Right forelimb (tissue), 1 donor: ENCODE measurements at places on chromosomes 7 and 10.
A peak's percentile ranks its signal among the peaks of the same experiment; 100 is the strongest.

- DNase-seq = no peak
Observed at GRCh38 chr7:80772347-80772993, 134.0 kb downstream of the CD36 start.

- peak; percentile 78 for DNase-seq
Observed at GRCh38 chr10:101050208-101051069, 11.3 kb upstream of the KAZALD1 start.

- no peak for DNase-seq
Observed at GRCh38 chr7:137454246-137454724, 110.8 kb upstream of the PTN start.

DNA sequence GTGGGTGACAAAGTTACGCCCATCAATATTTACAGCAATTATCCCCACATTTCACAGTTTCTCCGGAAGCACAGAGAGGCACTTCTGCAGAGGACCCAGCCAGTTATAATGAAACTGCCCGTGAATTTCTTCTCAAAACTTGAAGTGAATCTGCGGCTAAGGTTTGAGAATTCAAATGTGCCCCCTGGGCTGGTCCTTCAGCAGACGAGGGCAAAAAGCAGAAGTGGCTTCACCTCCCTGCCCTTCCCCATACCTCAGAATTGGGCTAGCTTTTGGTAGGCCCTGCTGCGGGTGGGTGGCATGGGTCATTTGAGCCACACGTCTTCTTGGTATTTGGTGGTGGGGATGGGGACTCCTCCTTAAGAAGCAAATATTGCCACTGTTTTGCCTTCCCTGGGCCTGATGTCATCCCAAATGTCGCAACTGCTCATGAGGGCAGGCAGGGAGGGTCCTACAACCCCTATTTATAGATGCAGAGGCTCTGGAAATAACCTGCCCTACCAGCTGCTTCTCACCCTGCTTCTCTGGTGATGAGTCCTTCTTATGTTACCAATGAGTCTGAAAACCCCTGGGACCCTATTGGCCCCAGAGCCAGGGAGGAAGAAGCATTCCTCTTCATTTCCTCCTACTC lies 16.6 kb upstream of the WDFY4 start:
- no peak for DNase-seq

- DNase-seq = peak; percentile 65
Observed at GRCh38 chr10:1643161-1643907, 94.0 kb downstream of the ADARB2 start.

- DNase-seq = peak; percentile 67
Observed at GRCh38 chr7:127252778-127253280, at the start of gene GRM8. GRM8 (minus strand) TSS chr7:127252941.

DNA sequence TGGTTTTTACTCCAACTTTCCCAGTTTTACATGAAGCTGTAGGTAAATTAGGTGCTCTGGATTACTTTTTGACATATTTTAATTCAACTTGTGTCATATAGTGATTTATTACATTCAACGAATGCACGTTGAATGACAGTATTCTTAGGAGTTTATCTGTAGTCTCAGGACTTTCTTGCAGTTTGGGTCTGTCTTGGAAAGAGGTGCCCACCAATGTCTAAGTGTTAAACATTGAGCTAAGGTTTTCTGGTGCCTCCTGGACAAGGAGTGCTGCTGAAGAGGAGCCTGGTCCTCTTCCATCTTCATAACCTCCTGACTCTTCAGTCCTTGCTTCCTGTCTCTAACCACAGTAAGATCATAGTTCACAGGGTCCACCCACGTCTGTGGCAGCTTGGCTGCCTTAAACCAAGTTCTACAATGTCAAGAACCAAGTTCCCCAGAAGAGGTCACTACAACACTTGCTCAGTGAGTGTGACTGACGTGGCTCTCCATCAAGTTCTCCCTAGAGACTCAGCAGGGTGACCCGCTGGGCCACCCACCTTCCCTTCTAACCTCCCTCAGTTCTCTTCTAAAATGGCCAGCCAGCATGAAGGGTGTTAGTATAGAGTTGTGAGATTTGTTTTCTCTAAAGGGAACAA lies 6.1 kb downstream of the NPY start:
- no peak for DNase-seq

DNA sequence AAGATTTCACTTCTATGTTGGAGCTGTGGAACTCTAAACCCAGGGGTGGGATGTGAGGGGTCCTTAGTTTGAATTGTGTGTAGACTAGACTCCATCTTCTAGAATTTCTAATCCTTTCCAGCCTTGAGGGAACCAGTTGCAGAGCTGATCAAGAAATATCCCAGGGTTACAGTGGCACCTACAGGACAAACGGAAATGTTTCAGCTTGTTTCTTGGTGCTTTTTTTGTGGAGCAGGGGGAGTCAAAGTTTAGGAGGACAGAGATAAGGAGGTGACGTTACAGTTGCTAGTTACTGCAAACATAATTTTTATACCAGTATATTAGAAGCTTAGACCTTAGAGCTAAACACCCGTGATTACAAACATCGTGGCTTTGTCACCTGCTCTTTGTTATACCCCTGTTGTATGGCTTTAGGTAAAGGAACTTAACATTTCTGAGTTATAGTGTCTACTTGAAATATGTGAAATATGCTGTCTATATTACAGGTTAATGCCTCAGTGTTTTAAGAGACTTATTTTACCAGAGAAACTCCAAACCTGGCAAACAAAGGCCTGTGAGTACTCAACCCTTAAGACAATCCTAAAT lies 84.5 kb upstream of the DYNC1I1 start:
- no peak for DNase-seq

DNA sequence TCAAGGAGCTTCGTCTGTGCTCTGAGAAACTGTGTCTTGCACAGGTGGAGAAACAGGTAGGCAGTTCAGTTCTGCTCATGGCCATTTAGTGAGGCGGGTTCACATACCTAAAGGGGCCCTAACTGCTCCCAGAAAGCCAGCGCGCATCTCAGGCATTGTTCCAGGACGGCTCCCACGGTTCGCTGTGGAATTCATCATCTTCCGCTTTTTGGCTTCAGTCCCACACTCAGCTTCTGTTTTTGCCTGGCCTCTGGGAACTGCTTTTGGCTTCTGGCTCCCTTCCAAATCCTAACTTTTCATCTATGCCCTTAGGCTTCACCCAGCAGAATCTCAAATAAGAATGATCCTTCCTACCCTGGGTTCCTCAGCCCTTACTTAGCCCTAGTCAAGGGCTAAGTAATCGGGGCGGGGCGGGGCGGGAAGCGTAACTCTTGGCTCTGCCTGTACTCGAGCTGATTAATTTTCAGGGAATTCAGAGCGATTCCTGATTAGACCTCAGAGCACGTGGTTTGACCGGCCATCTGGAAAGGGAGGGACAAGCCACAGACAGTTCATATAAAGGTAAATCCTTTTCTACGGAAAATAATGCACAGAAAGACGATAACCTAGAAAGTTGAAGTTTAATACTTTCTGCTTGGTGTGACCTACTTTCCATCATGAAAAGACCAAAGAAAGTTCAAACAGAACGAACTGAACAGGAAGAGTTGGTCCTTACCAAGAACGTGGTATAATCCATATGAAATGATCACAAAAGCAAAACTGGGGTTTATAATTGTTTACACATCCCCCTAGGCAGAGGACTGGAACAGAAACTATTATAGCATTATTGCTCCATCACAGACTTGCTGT lies 105.7 kb downstream of the ST8SIA6 start:
- peak; percentile 70 for DNase-seq

GRCh38 chr7:159136442-159136841 lies 8.2 kb downstream of the VIPR2 start:
- peak; percentile 30 for DNase-seq

DNA sequence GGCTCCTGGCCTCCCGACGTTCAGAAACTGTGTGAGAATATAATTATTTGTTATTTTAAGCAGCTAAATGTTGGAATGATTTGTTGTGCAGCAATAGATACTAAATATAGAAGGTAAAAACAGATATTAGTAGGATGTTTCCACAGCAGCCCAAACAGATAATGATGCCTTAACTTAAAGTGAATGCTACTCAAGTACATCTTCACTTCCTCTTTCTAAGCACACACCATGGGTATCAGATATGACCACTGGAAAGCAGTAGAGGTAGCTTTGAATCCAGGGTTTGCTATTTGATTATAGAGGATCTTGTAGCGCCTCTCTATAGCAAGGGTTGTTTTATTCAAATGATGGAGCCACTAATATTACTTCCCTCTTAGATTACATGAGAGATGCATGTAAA lies 38.2 kb upstream of the BET1 start:
- DNase-seq = no peak

DNA sequence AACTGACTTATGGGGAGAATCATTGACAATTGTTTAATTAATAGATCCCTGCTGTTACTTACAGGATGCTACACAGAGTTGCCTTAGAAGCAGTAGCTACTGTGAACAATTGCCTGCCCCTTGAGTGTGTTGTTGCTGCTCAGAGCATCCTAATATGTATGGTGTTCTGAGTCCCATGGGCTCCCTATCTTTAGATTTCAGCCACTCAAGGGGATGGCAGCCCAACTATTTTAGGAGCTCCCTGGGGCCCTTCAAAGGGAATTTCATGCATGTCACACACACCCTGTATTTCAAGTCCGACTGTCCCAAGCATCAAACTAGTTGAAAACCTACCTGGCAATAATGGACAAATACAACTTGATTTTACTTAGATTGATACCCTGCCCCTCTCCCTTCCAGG lies 111.2 kb downstream of the NOC3L start:
- DNase-seq = no peak

GRCh38 chr7:142883571-142884285 lies 1.8 kb downstream of the TRPV6 start:
- DNase-seq = no peak

DNA sequence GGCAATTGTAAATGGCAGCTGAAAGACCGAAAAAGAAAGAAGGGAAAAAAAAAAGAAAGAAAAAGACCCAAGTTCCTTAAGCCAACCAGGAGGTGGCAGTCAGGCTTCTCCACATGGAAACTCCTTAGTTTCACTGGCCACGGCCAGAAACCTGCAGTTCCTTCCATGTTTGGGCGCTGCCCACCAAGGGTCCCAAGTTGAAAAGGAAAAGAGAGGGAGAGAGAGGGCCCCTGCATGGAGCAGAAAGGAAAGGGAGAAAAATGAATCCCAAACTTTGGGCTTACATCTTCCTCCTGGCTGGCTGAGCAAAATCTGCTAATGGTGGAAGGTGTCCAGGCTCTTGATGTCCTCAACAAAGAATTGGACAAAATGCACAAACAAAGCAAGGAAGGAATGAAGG lies 31.8 kb upstream of the ABCA13 start:
- no peak for DNase-seq

- no peak for DNase-seq
Observed at GRCh38 chr7:46653848-46654247, 732.8 kb upstream of the IGFBP3 start.

DNA sequence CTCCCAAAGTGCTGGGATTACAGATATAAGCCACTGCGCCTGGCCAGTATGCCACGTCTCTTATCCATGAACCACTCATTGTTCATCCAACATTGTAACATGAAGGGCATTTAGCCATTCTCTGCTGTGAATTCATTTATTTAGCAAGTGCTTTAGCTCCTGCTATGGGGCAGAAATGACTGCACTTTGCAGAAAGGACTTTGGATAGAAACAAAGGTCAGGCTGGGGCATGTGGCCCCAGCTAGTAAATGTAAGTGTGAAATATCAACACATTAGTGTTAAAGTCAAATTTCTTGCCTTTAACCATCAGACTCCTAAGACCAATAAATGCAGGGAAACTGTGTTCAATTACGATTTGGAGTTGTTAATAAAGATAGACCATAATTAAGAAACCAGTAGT lies 27.7 kb upstream of the TAX1BP1 start:
- no peak for DNase-seq

DNA sequence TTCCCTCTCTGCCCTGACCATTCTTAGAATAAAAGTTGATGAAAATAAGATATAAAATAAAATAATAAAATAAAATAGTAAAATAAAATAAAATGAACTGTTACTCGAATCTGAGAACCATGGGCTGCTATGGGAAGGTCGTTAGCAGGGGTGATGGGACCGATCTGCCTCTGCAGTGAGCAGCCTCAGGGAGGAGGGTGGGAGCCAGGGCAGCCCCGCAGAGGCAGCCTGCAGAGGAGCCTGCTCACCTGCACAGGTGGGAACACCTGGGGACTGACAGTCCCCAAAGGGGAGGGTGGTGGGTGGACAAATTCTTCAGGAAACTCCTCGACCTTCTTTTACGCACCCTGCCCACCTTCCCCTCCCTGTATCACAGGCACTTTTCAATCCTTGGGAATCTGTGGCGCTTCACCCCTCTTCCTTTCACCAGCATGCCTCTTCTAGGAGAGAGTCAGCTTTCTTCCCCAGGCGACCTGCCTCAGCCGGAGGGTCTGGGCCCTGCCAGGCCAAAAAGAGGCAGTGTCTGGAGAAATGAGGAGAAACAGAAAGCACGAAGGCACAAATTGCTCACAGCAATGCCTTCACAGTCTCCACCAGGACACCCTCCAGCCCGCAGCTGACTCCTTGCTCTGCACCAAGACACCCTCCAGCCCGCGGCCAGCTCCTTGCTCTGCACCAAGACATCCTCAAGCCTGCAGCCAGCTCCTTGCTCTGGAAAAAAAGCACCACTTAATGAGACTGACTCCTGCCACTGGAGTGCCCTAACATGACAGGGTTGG lies 368.4 kb upstream of the SHH start:
- peak; percentile 9 for DNase-seq

DNA sequence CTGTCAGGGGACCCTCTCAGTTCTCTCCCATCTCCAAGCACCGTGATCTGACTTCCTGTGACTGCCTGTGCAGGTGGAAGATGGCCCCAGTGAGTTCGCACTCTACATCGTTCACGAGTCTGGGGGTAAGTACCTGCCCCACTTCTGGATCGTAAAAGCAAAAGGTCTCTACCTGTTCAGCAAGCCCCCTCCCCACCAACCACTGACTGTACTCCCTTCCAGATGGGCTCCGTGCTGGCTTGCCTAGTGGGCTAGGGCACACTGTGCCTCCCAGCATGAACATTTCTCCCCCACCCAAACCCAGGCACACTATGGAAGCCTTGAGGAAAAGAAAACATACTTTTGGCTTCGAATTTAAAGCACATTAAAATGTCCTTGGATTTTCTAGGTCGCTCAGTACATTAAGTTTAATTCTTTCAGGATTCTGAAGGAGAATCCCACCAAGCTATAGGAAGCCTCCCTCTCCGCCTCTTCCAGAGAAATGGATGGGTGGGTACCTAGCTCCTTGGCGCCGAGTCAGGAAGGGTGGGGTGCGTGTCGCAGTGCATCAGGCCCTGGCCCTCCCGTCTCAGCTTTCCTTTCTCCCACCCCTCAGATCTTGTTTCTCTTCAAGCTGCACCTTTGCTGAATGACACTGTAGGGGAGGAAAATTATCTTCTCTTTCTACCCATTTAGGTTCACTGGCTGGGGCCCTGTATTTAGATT lies 11.0 kb upstream of the ZNF22 start:
- peak; percentile 34 for DNase-seq

DNA sequence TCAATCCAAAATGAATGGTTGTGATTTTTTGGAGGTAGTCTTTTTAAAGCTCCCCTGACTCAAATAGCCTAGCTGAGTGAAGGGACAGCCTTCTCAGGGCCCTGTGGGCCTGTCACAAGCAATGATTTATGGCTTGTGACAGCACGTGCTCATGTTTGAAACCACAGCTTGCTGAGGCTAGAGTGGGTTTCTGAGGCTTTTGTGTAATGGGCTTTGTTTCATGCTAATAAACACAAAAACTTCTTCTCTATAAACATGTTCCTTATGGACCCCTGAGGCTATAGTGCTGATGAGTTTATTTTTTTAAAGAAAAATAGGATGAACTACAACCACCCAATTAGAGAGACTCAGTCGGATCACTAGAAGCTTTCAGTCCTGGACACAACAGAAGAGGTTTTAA lies 36.1 kb upstream of the BET1 start:
- no peak for DNase-seq

- no peak for DNase-seq
Observed at GRCh38 chr7:130654850-130655249, 13.7 kb downstream of the COPG2 start.

- no peak for DNase-seq
Observed at GRCh38 chr10:109934958-109935793, 11.9 kb upstream of the XPNPEP1 start.

GRCh38 chr7:54615-55014 lies 137.8 kb upstream of the FAM20C start:
- no peak for DNase-seq
